ENCODE measurements at places on chromosomes 16 and 17.
A peak's percentile ranks its signal among the peaks of the same experiment; 100 is the strongest.

DNA sequence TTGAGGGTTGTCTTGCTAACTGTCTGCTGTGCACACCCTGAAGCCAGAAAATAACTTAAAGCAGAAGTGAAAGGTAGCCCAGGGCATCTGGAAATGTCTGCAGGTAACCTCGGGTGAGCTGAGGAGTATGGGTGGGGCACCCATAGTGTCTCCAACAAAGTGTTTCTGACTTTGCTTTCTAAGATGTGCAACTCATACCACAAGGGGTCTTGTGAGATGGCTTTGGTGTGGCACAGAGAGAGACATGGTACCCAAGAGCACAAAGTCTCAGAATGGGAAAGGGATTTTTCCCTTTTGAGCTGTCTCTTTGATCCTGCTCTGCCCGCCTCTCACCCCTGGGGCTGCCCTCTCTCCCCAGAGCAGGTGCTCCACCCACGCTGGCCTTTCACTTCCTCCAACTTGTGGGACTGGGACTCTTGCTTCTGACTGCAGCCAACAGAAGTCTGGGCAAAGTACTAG is 6.9 kb downstream of the CHD9 start:
- no peak for DNase-seq

DNA sequence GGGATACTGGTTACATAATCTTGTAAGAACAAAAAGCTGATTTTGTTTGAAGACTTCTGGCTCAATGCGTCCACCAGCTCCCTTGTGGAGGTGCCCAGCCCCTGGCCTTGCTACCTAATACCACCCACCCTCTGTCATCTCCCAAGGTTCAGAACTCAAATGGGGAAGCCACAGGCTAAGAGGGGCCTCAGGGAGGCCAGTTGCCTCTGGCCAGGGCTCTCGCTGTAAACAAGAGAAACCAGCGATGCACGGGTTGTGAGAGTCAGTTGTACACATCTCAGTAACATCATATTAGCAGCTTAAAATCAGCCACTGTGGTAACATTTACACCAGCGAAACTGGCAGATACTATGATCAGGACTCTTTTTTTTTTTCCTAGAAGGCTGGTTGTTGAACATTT is 6.0 kb downstream of the TEKT5 start:
- no peak for DNase-seq

DNA sequence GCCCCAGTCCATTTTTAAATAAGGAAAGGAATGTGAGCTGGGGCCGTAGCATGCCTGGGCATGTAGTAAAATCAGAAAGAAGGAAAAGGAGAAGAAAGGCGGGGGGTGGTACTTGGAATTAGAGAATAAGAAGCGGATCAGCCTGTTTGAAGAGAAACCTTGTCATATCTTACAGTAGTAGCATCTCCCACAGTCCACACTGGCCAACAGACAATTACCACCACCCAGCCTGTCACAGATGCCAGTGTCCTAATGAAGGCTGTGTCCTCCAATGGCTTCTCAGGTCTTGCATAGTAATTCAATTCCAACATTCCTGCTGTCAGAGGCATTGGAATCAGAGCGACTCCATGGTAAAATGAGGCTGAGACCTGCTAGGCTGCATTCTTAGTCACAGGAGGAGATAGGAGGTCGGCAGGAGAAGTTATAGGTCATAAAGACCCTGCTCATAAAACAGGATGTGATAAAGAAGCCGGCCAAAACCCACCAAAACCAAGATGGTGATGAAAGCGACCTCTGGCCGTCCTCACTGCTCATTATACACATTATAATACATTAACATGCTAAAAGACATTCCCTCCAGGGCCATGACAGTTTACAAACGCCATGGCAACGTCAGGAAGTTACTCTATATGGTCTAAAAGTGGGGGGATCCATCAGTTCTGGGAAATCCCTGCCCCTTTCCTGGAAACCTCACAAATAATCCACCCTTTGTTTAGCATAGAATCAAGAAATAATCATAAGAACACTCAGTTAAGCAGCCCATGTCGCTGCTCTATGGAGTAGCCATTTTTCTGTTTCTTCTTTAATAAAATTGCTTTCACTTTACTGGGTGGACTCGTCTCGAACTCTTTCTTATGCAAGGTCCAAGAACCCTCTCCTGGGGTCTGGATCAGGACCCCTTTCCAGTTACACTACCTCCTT is 9.6 kb upstream of the AKAP10 start:
- DNase-seq, result peak; percentile 16

DNA sequence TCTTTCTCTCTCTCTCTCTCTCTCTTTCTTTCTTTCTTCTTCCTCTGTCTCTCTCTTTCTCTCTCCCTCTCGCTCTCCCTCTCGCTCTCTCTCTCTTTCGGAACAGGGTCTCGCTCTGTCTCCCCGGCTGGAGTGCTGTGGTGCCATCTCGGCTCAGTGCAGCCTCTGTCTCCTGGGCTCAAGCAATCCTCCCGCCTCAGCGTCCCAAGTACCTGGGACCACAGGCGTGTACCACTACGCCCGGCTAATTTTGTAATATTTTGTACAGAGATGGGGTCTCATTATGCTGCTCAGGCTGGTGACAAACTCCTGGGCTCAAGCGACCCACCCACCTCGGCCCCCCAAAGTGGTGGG is 12.7 kb upstream of the KLHDC4 start:
- no peak for DNase-seq

- no peak for DNase-seq
Observed at GRCh38 chr17:76462556-76463290, 4.7 kb upstream of the AANAT start.

DNA sequence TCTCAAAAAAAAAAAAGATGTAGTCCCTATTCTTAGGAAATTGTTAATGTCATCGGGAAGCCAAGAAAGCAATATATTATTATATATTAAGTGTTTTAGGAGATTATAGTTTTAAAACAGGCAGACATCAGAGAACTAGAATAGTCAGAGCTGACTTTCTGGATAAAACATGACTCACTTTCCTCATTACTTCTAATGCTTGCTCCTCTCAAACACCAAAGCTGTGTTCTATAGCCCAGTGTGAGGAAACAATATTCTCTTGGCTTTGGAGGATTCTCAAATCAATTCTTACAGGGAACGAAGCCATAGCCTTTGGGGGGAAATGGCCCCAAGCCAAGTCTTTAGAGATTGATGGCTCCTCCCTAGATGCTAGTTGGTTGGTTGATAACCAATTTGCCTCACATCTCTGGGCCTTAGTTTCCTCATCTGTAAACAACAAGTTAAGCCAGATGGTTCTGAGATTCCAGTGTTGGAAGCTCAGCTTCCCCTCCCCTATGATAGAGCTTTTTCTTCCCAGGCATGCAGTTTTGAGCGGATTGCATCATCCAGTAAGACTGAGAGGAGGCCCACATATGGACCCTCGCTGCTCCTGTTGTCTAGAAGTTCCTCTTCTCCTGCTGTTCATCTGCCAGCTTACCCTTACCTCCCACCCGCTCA is 12.4 kb downstream of the NMT1 start:
- no peak for DNase-seq

DNA sequence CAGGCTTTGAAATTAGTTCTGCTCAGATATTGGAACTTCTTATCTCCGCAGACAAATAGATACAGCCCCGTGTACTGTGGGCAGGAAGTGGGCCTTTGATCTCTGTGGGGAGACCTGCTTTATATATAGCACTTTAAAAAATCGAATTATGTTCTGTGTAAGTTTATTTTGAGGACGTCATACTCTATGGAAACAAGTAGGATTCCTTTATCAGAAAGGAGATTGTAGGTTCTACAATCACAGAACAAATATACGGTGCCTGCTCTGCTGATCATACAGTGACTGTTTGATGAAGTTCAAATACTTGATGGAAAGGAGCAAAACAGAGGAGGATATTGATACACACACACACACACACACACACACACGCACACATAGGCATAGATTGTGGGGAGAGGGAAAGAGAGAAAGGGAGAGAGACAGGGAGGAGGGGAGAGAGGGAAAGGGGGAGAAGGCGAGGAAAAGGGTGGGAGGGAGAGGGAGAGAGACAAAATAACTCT is 14.7 kb upstream of the TMEM220 start:
- DNase-seq, result no peak

GRCh38 chr16:67544329-67544841 is 15.8 kb downstream of the RIPOR1 start:
- peak; percentile 72 for DNase-seq

DNA sequence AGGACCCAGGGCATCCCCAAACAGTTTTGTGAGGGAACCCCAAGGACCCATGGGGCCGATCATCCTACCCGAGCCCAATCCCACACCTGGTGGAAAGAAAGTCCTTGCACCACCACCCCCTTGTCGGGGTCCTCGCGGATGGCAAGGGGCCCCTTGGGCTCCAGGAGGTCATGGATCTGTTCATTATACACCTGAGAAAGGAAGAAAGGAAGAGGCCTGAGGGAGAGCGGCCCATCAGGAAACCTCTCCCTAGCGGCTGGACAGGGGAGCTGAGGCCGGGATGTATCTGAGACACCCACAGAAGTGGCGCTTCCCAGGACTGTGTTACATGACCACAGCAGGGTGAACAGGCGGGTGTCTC is 12.8 kb downstream of the KIF18B start:
- peak; percentile 62 for DNase-seq

GRCh38 chr16:21647562-21648164 is 4.7 kb downstream of the IGSF6 start:
- DNase-seq, result no peak

- DNase-seq, result no peak
Observed at GRCh38 chr16:19522397-19522732, 467 bp upstream of the GDE1 start.

DNA sequence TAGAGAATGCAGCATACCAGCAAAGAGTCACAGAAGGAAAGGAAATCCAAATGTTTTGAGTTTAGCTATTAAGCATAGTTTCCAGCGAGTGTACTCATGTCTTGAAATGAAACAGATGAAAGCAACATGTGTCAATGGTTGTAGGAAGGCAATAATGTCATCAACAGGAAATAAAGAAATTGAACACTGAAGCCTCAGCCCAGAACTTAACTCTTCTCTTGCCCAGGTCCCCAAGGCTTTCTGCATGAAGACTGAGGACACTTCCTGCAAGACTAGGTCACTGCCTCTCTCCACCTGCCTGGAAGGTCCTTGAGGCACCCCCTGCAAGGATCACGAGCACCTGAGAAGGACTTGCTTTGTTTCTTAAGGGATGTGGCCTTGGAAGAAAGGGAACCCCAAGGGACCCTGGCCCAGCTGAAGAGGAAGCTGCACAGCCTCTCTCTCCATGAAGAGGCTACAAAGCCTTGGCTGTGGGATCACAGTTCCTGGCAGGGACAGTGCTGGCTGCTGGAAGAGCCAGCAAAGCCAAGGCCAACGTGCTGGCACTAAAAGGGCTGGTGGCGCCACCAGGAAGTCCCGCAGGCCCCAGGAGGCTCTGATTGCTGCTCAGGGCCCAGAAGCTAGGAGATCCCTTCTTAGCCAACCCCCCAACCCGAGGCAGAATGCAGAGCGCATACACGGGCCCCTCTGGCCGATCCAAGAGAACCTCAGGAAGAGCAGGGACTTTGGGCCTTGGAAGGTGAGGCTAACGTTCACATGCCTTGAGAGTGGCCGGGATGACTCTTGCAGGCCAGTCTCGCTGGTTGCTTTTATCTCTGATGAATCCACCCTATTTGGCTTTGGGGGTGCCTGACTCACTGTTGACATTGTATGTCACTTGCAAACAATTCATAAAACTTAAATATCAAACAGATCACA is 23.4 kb upstream of the AXIN2 start:
- DNase-seq, result no peak

GRCh38 chr17:78113804-78114785 is 14.5 kb downstream of the TMC6 start:
- no peak for DNase-seq

DNA sequence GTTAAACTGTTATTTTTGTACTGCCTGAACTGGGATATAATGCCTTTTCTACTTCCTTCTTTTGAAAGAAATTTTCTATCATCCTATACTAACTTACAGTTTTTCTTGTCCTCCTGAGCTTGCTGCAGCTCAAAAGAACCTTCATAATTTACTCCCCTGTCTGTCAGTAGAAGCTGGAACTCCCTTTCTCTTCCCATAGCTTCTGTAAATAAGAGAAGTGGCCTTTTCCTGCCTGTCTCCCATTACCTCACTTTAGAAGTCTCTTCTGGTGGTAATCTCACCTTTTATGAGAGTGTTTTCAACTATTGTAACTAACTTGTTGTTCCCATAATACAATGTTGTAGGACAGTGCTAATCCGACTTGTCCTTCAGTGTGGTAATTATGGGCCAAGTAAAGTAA is 246.7 kb upstream of the TBX2 start:
- DNase-seq, result no peak
